Epithelial cell of umbilical artery (primary cell): ENCODE measurements at places on chromosomes 2 and 18. TPM values are rescaled to one million over a fixed set of nuclear protein-coding genes. Genes with fewer than 3 reads are reported as not detected.

Gene GCG
- total RNA-seq, result not detected in 2 replicates

Gene RUFY4
- total RNA-seq, result not detected in 2 replicates

Gene MAP3K20
- 24.7 and 32.4 TPM in 2 replicates for total RNA-seq

Gene EDAR
- total RNA-seq, result not detected in 2 replicates

Gene CLASP1
- 25.4 and 29.2 TPM in 2 replicates for total RNA-seq

Gene MPPE1
- total RNA-seq, result 13.0 and 17.6 TPM in 2 replicates

Gene GPR45
- total RNA-seq, result not detected in 2 replicates

Gene TWIST2
- 0.65 and 0.91 TPM in 2 replicates for total RNA-seq
